Fibroblast of the conjunctiva (primary cell): ENCODE measurements at places on chromosomes 11 and 22.
A peak's percentile ranks its signal among the peaks of the same experiment; 100 is the strongest.

DNA sequence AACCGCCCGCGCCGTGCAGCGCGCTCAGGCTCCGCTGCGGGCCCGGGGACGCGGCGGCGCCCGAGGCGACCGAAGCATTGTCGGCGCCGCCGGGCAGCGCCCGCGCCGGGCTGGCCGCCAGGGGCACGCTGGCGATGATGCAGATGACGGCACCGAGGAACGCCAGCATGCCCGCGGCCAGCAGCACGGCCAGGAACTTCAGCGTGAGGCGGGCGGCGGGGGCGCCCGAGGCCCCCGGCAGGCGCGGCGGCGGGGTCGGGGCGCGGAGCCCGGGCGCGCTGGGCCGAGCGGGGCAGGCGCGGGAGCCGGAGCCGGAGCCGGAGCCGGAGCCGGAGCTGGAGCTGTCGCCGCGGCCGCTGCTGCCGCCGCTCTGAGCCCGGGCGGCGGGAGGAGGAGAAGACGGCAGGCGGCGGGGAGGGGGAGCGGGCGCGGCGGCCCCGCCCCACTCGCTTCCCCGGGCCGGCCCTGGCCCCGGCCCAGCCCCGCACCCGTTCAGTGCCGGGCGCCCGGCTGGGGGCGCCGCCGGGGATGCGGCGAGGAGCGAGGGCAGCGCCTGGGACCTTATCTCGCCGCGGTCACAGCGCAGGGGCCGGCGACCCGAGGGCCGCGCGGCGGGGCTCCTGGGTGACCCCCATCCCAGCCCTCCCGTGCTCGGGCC is at the start of gene NPTXR:
Gene NPTXR, minus strand, starts transcription at position 372 of the 658 bp plus-strand sequence.
- DNase-seq: no peak

DNA sequence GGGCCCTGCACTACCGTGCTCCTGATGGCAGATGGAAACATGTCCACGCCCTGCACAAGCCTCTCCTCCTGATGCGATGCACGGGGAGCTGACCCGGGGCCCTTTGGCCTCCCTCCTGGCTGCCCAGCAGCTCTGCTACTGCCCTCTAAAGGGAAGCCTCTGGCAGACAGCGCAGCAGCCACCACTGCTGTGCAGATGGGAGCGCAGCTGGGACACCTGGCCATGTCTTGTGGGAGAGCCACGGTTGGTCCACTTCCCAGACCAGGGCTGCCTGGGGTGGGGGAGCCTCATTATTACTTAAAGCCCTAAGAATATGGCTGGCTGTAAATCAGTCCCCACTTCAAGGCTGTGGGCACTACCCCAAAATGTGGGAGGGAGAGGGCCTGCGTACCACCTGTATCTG is 38.3 kb downstream of the TBX1 start:
- no peak for DNase-seq

DNA sequence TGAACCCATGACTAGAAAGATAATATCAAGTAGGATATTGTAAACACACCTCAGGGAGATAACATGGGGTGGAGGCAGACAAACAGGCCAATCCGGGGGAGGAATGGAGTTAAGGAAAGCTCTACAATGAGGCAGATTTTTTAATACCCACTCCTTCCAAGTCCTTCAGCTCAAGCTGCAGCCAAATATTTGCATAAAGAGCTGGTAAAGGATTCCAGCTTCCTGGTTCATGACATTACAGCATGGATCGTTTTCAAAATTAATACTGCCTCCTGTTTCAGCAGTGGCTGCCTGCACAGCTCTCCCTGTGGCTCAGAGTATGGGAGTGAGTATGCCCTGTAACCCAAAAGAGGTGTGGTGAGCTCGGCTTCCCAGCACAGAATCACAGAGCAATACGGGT is 5.1 kb downstream of the POU2AF3 start:
- DNase-seq: no peak

DNA sequence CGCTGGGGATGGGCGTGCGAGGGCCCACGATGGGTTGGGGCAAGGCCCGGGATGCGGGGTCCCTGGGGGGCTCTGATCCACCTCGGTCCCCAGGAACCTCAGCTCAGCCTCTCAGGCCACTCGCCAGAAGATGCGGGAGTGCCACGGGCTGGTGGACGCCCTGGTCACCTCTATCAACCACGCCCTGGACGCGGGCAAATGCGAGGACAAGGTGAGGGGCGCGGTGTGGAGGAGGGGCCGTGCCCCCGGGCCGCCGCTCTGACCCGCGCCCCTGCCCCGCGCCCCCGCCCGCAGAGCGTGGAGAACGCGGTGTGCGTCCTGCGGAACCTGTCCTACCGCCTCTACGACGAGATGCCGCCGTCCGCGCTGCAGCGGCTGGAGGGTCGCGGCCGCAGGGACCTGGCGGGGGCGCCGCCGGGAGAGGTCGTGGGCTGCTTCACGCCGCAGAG is 6.3 kb downstream of the PKP3 start:
- no peak for DNase-seq

GRCh38 chr11:67433536-67434394 is 3.7 kb downstream of the PTPRCAP start:
- no peak for DNase-seq

DNA sequence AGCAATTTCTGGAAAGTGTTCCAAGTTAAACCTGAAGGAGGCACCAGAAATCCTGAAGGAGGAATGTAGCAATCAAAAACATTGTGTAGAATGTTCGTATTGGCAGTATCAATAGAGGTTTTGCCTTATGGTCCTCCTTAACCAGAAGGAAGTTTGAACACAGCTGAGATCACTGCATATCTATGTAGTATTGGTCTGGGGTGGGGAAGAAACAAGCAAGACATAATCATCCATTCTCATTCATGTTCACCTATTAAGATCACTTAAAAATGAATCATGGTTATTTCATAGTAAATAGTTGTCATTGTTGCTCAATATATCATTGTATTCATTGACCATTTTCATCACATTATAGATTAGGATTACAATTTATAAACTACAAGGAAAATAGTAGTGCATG is 160.5 kb downstream of the DDX10 start:
- DNase-seq: no peak

DNA sequence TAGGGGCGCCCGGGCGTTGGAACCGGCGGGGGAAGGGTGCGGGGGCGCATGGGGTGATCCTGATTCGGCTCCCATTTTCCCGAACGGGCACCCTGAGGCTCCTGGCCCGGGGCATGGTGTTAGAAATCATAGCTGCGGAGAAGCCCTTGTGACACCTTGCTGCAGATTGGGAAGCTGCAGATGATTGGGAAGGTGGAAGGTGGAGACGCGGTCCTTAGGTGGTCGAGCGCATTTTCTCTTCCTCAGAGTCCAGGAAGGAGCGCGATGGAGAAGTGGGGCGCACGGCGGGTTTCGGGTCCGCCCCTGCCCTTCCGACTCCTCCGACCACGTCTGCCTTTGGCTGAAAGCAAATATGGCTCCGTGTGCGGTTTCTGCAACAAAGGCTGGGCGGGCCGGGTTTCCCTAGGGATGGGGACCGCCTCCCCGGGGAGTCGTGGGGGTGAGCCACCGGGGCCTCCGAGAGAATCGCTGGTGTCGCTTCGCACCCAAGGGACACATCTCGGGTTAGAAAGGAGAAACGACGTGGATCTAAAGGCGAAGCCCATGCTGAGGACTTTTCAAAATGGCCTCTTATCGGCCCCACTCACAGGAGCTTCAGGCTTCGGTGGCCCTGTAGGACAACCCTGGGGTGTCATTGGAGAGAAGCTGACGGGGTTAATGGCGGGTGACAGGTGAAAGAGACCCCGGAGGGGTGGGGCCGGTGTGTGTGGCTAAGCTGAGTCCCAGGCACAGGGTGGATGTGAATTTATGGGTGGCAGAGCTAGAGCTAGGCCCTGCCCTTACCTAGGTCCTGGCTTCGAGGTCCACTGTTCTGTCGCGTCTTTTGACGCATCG is 707 bp upstream of the FTH1 start:
- no peak for DNase-seq

GRCh38 chr11:19598456-19598855 is 114.2 kb upstream of the NAV2 start:
- no peak for DNase-seq

GRCh38 chr11:17401841-17402240 is 13.4 kb upstream of the KCNJ11 start:
- DNase-seq: no peak

DNA sequence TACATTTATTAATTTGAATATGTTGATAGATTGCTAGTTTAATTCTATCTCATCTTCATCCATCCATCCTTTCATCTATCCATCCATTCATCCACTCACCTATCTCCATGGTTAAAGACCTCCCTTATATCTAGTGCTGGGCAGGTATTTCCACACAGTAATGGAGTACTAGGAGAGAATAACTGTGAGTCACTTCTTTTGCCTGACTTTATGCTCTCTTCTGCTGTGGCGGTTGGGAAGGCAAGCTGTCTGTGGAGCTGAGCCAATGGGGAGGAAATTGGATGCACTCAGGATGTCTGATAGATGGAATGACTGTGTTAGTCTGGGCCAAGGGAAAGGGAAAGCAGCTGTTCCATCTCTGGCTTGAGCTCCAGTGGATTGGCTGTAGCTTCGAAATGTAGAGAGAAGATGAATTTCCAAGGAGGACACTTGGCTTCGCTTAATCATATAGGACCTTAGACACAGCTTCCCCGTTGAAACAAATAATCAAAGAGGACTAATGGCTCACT is 60.3 kb downstream of the NELL1 start:
- DNase-seq: no peak

DNA sequence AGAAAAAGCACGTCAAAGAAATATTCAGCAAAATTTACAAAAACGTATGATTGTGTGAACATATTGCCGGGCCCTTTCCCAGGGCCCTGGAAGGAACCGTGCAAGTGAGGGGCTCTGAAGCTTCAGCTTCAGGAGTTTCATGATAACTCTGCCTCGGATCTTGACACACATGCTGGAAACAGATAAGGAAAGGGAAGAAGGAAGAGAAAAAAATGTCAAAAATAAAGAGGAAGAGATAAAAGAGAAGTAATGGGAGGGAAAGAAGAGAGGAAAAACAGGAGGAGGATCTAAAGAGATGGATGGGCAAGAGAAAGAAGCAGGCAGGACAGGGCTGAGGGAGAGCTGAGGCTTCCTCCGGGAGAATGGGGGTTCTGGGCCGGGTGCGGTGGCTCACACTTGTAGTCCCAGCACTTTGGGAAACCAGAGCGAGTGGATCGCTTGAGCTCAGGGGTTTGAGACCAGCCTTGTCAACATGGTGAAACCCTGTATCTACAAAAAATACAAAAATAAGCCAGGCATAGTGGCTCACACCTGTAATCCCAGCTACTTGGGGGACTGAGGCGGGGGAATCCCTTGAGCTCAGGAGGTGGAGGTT is 2.7 kb upstream of the TMPRSS4 start:
- DNase-seq: no peak

DNA sequence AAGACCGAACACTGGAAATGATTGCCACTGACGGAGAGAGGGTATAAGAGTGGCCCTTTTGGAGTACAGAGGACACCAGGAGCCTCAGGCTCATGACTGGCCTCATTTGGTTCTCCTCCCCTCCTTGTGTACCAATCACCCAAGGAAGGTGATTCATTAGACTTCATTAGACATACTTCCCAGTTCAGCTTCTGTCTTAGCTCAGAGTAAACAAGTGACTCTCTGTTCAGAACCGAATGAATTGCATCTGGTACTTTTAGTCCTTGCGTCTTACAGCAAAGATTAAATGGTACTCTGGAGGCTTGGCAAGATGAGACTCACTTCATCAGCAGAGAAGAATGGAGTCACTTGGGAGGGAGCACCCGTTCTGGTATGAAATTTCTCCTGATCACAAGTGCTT is 75.2 kb downstream of the ZNRF3 start:
- no peak for DNase-seq

- no peak for DNase-seq
Observed at GRCh38 chr11:132716037-132716436, 816.3 kb downstream of the OPCML start.

GRCh38 chr11:5713695-5714094 is 22.6 kb upstream of the OR56B1 start:
- DNase-seq: no peak

DNA sequence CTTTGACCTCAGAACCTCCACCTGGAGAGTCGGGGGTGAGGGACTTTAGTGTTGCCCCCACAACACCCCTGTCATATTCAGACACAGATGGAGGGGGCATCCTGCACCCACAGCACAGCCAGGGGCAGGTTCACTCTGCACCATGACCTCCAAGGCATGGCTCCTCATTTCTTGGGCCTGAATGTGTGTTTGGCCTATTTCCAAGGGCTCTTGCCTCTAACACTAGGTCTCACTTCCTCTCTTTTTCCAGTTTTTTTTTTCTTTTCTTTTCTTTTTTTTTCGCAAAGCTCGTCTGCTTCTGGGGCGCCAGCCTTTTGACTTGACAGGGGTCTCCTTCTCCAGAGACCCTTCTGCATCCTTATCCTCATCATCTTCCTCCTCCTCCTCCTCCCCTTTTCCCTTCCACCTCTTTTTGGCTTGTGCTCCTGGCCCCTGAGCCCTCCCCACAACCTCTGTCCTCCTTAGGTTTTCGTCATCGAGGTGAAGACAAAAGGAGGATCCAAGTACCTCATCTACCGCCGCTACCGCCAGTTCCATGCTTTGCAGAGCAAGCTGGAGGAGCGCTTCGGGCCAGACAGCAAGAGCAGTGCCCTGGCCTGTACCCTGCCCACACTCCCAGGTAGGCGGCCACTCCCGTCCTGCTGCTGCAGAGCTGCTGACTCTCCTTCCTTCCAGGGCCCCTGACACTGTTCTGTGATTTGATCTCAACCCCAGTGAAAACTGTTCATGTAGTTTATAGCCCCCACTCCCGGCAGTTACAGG is 3.8 kb downstream of the NCF4 start:
- no peak for DNase-seq

DNA sequence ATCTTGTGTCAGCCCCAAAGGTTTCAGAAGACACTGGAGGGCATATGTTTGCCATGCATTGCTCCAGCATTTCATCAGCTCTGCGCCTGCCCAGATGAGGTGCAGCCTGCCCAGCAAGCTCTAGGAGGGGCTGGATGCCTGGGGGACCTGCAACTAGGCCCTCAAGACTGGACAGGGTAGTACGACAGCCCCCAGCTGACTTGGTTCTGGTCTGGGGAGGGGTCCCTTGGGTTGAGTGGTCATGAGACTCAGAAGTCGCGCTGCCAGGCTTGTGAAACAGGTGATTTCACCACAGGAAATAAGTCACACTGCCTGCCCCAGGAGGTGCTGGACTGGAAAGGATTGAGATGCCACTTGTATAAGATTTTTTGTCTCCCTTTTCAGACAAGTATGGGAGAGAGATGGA is 23.4 kb downstream of the TPBGL start:
- DNase-seq: no peak

DNA sequence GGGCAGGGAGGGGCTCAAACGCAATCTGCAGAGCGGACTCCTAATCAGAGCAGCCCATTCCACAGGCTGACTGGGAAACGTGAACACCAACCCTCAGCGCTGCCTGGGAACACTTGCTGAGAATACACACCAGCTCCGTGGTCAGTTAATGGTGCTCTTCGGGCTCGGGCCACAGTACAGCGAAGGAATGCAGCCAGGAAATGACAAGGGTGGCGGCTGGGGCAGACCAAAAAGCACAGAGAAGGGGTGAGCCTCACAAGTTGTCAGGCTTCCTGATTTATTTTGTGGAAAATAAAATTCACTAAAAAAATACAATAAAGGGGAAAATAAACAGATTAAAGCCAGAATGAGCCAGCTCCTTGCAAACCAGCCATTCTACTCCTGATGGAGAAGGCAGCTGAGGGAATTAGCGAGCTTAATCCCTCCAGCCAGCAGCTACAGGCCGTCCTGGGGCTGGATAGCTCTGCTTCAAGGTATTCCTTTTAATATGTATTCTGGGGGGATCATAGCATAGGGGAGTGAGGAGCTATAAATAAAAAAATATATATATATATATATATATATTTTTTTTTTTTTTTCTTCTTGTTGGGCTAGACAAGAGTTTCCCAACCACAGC is 165.5 kb upstream of the NTM start:
- DNase-seq: no peak

- DNase-seq: peak; percentile 24
Observed at GRCh38 chr22:25403811-25404471, 160.5 kb upstream of the GRK3 start.

GRCh38 chr22:44819966-44820631 is 67.7 kb downstream of the ARHGAP8 start:
- no peak for DNase-seq
